ENCODE measurements at places on chromosomes 7 and 10.

- DNase-seq = no peak
Observed at GRCh38 chr7:71278257-71278656, 146.3 kb downstream of the GALNT17 start.

DNA sequence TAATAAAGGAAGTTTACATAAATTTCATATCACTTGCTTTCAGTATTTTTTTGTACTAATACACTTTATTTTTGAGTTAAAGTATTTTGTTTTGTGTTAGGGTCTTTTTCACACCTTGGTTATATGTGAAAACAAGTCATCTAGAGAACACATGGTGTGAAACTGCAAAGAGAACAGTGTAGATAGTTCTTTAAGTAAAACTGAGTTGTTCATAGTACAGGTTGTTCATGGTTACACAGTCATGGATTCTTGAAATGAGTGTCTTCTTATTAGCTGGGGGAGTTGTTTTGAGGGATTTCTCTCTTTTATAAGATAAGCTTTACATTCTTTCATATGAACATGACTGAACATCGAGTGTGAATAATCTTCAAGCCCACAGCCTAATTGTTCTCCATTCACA lies 244.2 kb downstream of the THSD7A start:
- DNase-seq = no peak

DNA sequence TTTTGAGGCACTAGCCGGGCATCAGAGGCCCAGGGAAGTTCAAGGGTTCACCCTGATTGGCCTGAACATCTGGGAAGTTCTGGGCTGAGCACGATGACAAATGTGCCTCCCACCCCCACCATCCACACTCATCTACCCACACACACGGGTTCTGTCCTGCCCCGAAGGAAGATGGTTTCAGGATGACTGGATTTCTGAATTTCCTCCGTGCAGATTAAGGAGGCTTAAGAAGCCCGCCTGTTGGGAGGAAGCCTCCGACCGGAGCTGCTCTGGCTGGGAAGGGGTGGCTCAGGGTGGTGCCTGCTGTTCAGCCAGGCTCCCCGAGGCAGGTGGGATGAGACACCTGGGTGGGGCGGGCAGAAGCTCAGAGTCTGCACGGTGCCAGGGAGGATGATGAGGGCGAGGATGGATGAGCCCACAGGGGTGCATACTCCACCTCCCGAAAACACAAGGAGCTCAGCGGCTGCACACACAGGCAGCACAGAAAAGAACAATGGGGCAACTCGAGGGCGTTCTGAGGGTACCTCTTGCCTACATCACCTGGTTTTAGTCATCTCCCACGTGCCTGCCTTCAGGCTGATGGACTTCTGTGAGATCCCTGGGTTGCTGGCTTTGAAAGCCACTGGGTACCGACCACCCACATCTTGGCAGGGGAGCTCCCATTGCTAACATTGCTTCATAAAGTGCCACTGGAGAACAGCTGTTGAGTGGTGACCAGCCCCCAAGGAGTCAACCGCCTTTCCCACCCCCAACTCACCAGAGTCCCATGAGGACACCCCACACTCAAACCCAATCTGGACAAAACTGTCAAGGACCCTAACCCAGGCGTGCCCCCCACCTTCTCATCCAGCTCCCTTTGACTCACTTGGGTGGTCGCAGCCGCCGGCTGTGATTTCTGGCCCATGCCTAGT lies 41.2 kb downstream of the CALML3 start:
- peak; percentile 37 for DNase-seq

GRCh38 chr7:149874644-149875028 lies 867 bp downstream of the ATP6V0E2 start:
- DNase-seq = no peak

DNA sequence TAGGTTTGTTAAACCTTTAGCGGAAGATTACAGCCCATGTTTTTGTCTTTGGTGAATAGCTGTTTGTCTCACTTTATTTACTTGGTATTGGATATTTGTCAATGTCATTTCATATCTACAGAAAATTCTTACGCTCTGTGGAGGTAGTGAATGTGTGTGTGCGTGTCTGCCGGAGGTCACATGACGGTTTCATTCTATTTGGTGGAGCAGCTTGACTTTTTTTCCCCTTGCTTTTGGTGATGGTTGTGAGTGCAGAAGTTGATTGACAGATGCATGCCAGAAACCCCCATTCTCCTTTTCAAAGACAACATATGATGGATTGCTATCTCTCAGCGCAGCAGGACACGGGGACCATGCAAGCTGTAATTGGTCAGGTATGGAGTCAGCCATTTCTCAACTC lies at the start of gene POU6F2:
POU6F2 (plus strand) TSS at position 225 of the 400 bp plus-strand sequence; CDS start at position 270, 45 bp downstream.
- DNase-seq = no peak

DNA sequence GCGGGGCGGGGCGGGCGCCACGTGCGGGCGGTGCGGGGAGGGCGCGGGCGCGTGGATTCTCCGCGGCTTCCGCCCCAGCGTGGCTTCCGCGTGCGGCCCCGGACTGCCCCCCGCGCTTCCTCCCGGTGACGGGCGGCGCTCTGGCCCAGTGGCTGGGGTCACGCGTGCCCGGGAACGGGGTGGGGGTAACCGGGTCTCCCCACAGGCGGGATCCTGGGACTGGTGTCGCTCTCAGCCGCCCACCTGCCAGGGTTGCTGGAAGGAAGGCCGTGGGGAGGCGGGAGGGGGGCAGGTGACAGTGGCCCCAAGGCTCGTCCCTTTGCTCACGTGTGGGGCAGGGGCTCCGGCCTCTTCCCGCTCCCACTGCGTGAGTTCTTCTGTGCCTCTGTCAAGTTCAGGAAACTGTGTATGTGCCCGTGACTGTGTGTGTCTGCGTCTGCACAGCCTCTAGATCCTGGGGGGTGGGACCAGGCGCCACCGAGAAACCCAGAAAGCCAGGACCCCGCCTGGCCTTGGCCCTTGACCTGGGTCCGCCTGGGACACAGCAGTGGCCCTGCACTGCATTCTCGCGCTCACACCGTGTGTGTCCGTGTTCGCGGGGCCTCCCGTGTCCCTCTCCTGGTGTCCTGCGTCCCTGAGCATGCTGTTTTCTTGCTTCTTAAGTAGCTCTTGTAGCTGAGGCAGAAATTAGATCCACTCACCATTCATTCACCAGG lies 919 bp downstream of the MAFK start:
- peak; percentile 39 for DNase-seq

GRCh38 chr7:107934991-107935770 lies 44.2 kb downstream of the DLD start:
- DNase-seq = peak; percentile 69

GRCh38 chr7:24899161-24899560 lies 80.8 kb downstream of the OSBPL3 start:
- no peak for DNase-seq

GRCh38 chr7:143850682-143851081 lies 51.3 kb downstream of the TCAF1 start:
- no peak for DNase-seq

DNA sequence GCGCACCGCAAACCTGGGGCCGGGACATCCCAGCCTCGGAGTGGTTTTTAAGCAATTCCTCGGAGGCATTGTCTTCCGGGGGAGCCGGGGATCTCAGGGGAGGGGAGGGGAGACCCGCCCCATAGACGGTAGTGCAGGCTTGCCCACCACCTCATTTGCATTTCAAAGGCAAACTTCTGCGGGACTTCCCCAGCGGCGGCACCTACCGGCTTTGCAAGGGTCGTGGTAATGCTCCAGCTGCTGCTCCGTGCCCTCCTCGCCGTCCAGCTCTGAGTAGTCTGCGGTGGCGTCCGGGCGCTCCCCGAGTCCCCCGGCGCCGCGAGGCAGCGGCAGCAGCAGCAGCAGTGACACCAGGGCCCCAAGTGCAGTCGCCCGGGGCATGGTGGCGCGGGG lies 425 bp downstream of the TLL2 start:
- DNase-seq = no peak

DNA sequence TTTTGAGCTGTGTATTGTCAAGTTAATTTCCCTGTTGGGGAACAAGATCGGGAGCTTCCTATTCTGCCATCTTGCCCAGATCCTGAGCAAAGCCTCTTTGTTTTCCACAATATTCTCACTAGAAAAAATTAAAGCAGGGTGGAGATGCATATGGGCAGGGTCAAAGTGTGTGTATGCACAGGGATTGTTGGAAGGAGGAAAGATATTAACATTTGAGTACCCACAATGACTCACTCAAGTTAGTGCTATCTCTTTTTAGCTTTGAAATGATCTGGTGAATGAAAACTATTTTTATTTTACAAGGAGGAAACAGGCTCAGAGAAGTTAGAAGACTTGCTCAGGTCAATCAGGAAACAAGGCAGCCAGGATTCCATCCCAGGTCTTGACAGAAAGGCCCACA lies 6.7 kb upstream of the BTBD16 start:
- peak; percentile 40 for DNase-seq

DNA sequence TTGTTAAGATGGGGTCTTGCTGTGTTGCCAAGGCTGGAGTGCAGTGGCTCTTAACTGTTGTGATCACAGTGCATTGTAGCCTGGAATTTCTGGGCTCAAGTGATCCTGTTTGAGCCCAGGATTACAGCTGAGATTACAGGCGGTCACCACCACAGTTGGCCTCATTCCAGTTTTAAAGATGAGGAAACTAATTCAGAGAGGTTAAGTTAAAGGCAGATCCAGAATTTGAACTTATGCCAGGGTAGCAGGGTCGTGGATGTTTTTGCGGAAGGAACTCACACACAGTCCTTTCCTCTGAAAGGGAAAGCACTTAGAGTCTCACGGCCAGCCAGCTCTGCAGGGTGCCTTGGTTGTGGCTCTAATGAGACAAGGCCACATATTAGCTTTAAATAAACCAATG lies 84.7 kb downstream of the MMRN2 start:
- DNase-seq = no peak

DNA sequence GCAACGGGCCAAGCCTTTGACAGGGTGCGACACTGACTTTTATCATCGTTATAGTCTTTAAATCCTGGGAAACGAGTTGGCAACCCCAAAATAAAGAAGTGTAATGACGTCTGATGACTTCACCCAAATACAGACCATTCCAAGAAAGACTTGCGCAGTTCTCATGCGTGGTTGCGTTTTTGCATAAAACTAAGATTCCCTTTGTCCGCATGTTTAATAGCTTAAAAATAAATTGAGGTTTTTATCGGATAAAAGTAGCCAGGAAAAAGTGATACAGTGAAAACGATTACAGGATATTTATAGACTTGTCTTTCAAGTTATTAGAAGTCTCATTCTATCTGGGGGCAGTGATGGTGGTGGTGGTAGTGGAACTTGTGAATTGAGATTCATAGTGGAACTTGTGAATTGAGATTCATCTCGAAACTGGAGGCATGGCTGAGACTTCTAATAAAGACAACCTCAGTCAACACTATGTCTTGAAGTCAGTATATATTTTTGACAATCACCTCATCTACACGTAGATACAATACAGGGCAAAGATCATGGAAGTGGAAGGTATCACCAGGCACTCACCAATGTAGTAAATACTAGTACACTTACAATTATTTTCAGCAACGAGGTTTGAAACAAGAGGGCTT lies 1.2 kb upstream of the NAMPT start:
- no peak for DNase-seq

- DNase-seq = no peak
Observed at GRCh38 chr7:54180796-54181195, 361.4 kb upstream of the VSTM2A start.

DNA sequence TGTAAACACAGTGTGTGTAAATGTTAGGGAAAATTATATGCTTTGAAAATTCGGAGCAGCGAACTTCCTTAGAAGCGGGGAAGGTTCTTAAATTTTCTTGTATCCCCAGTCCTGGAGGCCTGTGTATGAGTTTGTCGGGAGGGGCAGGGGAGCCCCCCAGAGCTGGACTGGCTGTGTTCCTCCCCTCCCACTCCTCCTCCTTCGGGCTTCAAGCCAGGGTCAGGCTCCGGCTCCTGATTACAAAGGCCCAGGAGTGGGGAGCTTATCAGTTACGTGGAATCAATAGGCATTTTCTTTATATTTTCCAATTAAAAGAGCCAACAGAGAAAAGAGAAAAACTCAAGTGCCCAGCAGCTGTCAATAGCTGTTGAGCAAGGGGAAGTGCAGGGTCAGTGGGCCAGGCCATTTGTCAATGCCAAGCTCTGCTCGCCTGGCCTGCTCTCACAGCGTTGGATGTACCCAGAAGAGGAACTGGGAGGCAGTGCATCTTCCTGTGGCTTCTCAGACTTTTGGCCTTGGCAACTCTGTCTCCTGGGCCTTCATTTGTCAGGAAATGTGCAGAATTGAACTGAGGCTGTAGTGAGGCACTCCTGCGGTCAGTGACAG lies 156.9 kb upstream of the PCBD1 start:
- DNase-seq = no peak

DNA sequence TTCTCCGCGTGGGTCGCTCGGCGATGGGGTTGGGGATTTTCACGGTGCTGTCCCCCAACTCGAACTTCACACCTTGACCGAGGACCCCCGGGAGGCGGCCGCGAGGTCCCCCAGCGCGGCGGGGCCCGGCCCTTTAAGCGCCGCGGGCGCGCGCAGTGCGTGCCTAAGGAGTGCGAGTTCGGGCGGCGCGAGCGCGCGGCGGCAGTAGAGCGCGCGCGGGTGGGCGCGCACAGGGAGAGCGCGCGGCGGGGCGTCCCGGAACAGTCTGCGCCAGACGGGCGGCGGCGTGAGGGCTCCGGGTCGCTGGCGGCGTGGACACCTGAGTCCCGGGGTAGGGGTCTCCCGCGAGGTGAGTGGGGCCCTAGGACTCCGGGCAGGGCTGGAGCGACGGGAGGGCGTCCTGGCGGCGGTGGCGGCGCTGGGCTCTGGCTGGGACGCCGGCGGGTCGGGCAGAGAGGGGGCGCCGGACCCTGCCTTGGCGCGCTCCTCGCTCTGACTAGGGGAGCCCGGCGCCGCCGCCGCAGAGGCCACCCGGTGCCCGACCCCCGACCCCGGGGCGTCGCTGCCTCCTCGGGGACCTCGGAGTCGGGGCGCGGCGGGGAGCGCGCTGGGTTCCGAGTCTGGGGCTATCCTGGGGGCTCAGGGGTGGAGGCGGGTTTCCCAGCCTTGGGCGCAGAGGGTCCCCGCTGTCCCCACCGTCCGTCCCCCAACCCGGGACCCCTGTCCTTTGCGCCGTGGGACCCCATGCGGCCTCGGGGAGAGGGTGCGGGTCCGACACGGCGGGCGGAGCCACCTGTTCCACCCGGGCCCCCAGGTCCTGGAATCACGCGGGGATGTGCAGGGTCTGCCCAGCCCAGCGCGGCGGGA lies at the start of gene PROSER2:
PROSER2 (plus strand) TSS at position 235 of the 867 bp plus-strand sequence. CDS start 28,722 bp downstream, outside the sequence.
- peak; percentile 55 for DNase-seq

DNA sequence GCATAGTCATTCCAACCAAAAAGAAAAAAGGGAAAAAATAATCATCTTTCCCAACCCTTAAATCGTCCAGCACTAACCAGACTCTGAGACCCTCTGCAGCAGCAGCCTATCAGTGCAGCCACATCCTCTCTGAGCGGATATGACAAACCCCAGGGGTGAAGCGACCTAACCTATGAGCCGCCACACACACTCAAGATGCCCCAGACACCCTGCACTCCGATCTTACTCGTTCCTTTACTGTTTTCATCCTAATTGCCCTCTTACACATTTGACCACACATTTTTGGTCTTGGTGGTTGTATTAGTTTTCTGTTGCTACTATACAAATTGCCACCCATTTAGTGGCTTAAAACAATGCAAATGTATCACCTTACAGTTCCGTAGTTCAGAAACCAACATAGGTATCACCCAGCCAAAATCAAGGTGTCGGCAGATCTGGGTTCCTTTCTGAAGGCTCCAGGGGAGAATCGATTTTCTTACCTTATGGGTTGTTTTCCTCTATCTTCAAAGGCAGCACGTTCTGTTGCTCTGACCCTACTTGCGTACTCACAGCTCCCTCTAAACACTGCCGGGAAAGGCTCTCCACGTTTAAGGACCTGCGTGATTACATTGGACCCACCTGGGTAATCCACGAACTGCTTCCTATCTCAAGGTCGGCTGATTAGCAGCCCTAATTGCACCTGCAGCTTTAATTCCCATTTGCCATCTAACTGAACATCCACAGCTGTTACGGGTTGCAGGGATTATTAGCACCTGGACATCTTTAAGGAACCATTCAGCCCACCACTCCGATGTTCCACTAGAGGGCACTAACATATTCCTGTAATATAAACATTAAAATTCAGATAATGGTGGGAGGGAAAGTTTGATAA lies 37.3 kb upstream of the PRSS1 start:
- peak; percentile 65 for DNase-seq

All from HT1080 (cell line).